ENCODE measurements at places on chromosomes 3 and 15. TPM values are rescaled to one million over a fixed set of nuclear protein-coding genes. Genes with fewer than 3 reads are reported as not detected.

DNA sequence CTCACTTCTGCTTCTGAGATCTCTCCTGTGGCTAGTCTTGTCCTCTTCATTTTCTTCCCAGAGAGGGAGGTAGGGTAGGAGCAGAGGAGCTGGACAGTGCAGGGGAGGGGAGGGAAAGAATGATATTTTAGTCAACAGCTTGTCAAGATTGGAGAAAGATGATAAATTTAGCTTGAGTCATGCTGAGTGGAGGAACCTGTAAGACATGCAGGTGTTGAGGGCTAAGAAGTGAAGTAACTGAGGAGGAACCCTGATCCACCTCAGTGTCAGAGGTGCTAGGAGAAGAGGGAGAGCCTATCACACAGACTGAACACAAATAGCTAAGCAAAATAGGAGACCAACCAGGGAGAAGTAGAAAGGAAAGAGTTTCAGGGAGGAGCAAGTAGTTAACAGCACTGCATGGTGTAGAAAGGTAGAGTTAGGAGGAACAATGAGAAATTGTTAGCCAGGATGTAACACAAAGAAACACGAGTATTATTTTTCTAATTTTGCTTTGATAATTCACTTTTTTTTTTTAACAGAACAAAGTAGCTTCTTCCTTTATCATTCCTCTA is 108.2 kb upstream of the CHRM5 start:
- peaks cover 17% of the 10 kb centered on the region for H3K4me1 ChIP-seq
- no peaks in the 10 kb centered on the region for H3K27me3 ChIP-seq
- peak overlapping the region; percentile 24 for H3K27ac ChIP-seq
- DNase-seq, result peak; percentile 2
- H3K36me3 ChIP-seq, result peaks cover 9% of the 10 kb centered on the region

DNA sequence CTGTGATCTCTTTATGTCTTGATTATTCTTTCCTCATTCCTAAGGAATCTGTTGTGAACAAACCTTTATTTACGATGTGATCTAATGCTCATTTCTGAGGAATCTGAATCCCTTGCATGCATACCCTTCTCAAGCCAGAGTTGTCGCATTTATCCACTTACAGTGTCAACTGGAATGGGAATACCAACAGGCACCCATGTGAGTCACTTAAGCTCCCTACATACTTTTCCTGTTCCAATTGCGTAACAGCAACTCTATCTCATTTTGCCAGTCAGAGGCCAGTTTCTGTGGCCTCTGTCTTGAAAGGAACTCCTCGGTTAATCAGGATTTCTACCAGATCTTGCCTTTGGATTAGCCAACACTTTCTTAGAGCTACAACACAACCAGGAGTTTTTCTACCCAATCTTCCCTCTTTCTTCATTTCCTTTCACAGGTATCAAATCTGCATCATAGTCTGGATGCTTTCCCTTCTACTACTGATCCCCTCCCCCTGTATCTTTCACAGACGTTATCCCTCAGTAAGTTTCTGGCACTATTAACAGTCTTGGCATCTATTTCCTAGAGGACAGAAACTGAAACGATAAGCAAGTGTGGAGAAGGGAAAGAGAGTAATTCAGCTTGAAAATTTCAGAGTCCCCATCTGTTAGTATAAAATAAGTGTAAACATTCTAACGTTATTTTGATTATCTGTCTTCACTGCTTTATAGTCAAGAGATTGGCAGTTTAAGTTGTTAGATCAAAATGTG is 66.8 kb upstream of the BCHE start:
- H3K27me3 ChIP-seq, result no peaks in the 10 kb centered on the region
- no peaks in the 10 kb centered on the region for H3K36me3 ChIP-seq
- no peaks in the 10 kb centered on the region for H3K4me1 ChIP-seq
- H3K4me3 ChIP-seq, result no peak overlapping the region
- no peak for DNase-seq

- no peaks in the 10 kb centered on the region for H3K4me1 ChIP-seq
- H3K27ac ChIP-seq, result no peak overlapping the region
- DNase-seq, result no peak
- no peaks in the 10 kb centered on the region for H3K36me3 ChIP-seq
Measured at GRCh38 chr15:26146202-26146601, 283.1 kb upstream of the ATP10A start.

DNA sequence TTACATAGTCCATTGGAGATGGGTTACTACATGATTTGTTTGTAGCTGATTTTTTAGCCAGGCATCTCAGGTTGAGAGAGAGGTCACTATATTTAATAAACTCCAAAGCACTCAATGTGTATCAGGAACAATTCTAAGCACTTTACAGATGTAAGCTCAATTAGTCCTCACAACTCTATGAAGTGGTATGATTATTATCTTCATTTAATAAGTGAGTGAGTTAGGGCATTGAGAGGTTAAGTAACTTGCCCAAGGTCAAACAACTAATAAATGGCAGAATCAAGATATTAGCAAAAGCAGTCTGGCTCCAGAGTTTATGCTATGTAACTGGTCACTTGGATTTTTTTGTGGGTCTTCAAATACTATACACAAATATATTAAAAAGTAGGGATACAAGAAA is 56.3 kb upstream of the ABI3BP start:
- no peak for DNase-seq
- peaks cover 7% of the 10 kb centered on the region for H3K4me1 ChIP-seq
- H3K27ac ChIP-seq, result no peak overlapping the region
- no peaks in the 10 kb centered on the region for H3K27me3 ChIP-seq

GRCh38 chr15:29822100-29822683 is at the start of gene TJP1:
TJP1 (minus strand) TSS chr15:29822468; CDS start chr15:29822028, 440 bp downstream.
- H3K4me3 ChIP-seq, result peak within 1 kb of the TSS; percentile 86
- no peaks in the 10 kb centered on the region for H3K27me3 ChIP-seq
- H3K36me3 ChIP-seq, result peaks cover 4% of the 10 kb centered on the region
- H3K27ac ChIP-seq, result peak within 1 kb of the TSS; percentile 91
- H3K4me1 ChIP-seq, result peaks cover 45% of the 10 kb centered on the region
- peak; percentile 93 for DNase-seq

DNA sequence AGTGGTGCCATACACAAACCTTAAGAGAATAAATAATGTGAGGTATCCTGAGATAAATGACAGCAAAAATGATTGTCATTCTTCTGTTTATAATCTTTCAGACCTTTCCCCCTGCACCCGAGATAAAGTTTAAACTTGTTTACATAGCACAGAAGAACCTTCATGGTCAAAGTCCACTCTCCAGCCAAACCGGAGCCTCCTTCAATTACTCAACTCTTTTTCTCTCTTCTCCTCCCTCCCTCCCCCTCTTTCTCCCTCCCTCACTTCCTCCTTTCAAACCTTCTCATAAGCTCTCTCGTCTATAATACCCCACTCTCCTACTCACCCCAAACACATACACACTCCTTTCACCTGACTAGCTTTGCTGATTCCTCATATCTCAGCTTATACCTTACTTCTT is 198.9 kb downstream of the EFHB start:
- no peaks in the 10 kb centered on the region for H3K36me3 ChIP-seq
- no peak for DNase-seq
- no peak overlapping the region for H3K27ac ChIP-seq

The HDGFL3 gene
- 93.6 TPM for total RNA-seq

The SOX14 gene
- not detected for total RNA-seq
